Peyer's patch (tissue), 4 donors: ENCODE measurements at places on chromosomes 2 and 18. TPM values are rescaled to one million over a fixed set of nuclear protein-coding genes. Genes with fewer than 3 reads are reported as not detected.
A peak's percentile ranks its signal among the peaks of the same experiment; 100 is the strongest.

- H3K36me3 ChIP-seq, result no peaks in the 10 kb centered on the region
- no peaks in the 10 kb centered on the region for H3K4me1 ChIP-seq
- H3K27ac ChIP-seq, result no peak overlapping the region
- H3K27me3 ChIP-seq, result no peaks in the 10 kb centered on the region
- DNase-seq, result no peak
Measured at GRCh38 chr18:41073372-41073954, 881.6 kb upstream of the PIK3C3 start.

DNA sequence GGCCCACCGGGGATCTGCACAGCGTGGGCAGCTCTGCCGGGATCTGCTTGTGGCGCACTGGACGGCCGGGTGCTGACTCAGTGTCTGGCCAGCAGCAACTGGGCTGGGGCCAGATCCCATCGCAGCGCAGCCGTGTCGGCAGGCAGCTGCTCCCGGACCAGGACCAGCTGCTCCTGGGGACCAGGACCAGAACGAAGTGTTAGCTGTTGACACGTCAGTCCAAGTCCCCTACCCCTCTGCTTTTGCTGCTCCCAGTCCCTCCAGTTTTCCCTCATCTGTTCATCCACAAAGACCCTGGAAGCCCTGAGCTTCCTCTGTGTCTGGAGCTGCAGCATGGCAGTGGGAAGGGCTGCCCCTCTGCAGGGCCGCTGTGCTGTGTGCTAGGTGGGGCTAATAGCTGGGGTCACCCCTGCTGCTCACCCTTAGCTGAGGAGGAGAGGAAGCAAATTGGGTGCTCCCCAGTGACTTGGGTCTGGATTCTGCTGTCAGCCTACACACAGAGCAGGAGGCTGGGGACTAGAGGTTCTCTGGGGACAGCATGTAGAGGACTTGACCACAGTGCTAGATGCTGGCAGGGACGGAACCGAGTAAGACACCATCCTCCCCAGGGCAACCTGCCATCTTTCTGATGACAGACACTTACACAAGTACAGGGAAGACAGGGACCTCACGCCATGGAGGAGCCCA is 16.9 kb upstream of the KIF1A start:
- no peaks in the 10 kb centered on the region for H3K36me3 ChIP-seq
- peaks cover 2% of the 10 kb centered on the region for H3K4me1 ChIP-seq
- H3K27ac ChIP-seq, result no peak overlapping the region
- no peaks in the 10 kb centered on the region for H3K27me3 ChIP-seq
- H3K4me3 ChIP-seq, result no peak overlapping the region

- no peak overlapping the region for H3K27ac ChIP-seq
- no peak overlapping the region for H3K4me3 ChIP-seq
- no peaks in the 10 kb centered on the region for H3K36me3 ChIP-seq
- no peaks in the 10 kb centered on the region for H3K4me1 ChIP-seq
Measured at GRCh38 chr18:10928772-10929373, 220.5 kb downstream of the PIEZO2 start.

- no peak overlapping the region for H3K27ac ChIP-seq
- no peak for DNase-seq
- no peaks in the 10 kb centered on the region for H3K27me3 ChIP-seq
- no peaks in the 10 kb centered on the region for H3K4me1 ChIP-seq
Measured at GRCh38 chr18:37487400-37487867, 78.2 kb downstream of the CELF4 start.

- H3K4me3 ChIP-seq, result no peak overlapping the region
- H3K4me1 ChIP-seq, result no peaks in the 10 kb centered on the region
- DNase-seq, result no peak
- H3K27ac ChIP-seq, result no peak overlapping the region
Measured at GRCh38 chr2:238710787-238711186, 137.1 kb upstream of the TWIST2 start.

MGAT4A gene
- 223 TPM for total RNA-seq

GRCh38 chr2:237727363-237727762 is 71.2 kb upstream of the RBM44 start:
- no peak overlapping the region for H3K4me3 ChIP-seq
- peak overlapping the region; percentile 50 for H3K27ac ChIP-seq
- peak; percentile 54 for DNase-seq
- H3K27me3 ChIP-seq, result no peaks in the 10 kb centered on the region
- H3K36me3 ChIP-seq, result no peaks in the 10 kb centered on the region

DNA sequence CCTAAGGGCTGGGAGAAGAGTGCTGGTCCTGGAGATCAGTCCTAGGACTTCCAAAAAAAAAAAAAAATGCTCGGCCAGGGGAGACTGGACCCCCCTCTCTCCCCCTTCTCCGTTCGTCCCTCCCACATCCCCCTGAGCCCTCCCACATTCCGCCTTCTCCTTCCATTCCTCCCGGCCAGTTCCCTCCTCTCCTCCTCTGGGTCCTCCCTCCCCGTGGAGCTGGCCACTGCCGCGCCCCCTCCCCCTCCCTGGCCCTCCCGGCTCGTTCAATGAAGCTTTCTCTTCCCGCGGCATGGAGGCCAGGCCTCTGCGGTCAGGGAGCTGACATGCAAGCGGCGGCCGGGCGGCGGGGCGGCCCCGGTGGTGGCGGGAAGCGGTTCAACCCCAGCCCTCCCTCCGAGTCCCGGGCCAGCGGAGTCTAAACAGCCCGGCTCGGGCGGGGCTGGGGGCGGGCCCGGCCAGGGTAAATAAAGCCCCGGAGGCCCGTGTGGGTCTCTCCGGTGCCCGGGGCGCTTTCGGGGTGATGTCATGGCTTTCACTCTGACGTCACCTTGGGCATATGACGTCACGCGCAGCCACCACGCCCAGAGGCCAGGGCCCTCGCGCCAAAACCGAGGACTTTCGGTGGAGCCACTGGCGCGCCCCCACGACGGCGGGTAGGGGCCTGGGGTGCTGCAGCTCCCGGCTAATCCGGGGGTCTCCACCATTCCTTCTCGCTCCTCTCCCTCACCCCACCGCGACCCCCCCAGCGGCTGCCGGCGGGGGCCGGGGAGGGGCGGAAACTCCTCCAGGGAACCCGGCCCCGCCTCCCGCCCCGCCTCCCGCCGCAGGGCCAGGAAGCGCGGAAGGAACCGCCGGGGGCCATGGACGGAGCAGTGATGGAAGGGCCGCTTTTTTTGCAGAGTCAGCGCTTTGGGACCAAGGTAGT is at the start of the genes DOK1 and LOXL3:
Gene DOK1, plus strand, starts transcription at position 829 of the 928 bp plus-strand sequence. Its CDS starts 35 bp downstream, at position 864.
Gene LOXL3, minus strand, starts transcription at position 51 of the 928 bp plus-strand sequence. CDS start 1,308 bp downstream, outside the sequence.
- H3K27me3 ChIP-seq, result no peaks in the 10 kb centered on the region
- DNase-seq, result peak; percentile 91
- no peaks in the 10 kb centered on the region for H3K36me3 ChIP-seq
- H3K4me1 ChIP-seq, result peaks cover 9% of the 10 kb centered on the region

DNA sequence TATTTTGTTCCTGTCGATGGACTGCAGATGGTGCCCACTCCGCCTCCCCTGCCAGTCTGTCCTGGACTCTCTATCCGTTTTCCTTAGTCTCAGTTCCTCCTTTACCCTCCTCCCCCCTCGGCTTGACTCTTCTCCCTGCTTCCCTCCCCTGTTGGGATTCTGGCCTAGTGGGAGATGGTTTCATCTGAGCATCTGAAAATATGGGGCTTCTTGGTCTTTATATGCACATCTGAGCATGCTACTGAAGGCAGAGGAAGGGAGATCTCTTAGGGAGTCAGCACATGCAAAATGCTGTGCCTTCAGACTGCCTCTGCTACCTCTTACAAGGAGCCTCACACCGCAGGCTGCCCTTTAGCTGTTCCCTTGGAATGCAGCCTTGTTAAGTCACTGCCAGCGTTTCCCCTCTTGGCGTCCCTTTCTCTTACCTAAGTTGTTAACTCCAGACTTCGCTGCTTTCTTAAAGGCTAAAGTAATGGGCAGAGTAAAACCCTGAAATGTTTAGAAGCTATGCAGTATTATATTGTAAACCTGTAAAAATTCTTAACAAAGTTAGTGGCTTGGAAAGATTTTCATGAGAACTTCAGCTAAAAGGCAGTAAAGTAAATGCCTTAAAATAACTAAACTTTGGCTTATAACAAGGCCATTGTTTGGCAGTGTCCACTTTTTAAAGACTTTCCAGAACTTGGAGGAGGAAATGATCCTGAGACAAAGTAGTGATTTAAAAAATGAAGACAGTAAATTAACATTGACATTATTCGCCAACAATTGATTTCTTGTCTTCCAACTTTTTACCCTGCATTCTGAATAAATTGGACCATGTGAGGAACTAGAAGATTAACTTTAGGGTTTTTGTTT is 49.8 kb downstream of the LDLRAD4 start:
- H3K36me3 ChIP-seq, result no peaks in the 10 kb centered on the region
- H3K27ac ChIP-seq, result peak overlapping the region; percentile 25
- DNase-seq, result no peak
- H3K27me3 ChIP-seq, result no peaks in the 10 kb centered on the region

DNA sequence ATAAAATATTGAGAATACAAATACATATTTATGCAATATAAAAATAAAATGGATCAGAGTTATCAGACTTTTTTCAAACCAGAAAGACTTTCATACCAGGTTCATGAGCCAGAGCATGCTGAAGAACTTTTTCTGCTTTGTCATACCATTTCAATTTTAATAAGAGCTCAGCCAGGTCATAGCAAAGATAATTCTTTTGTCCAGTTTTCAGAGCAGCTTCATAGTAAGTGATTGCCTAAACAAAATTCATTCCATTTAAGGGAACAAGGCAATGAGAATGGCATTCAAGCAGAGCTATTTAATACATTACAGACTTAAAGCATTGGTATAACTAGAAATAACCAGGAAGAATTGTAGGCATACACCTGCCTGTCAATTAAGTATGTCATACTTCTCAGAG is 42.3 kb downstream of the TTC21B start:
- no peak overlapping the region for H3K4me3 ChIP-seq
- H3K27me3 ChIP-seq, result no peaks in the 10 kb centered on the region
- H3K36me3 ChIP-seq, result peaks cover 31% of the 10 kb centered on the region
- no peak overlapping the region for H3K27ac ChIP-seq

DNA sequence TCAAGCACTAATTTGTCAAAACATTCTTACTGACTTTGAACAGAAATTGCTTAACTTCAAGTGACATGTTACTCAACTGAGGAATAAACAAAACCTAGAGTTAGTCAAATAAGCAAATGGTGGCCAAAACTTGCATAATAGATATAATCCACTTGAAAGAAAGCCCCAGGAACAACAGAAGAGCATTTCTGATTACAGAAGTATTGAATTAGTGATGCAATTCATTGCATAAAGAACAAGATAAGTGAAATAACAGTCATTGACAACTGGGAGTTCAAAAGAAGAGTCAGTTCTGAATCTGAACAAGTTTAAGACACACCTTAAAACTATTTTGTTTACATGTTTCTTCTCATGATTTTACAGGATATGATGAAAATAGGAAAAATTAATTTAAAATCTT is 30.8 kb downstream of the COBLL1 start:
- no peak for DNase-seq
- no peak overlapping the region for H3K27ac ChIP-seq
- no peaks in the 10 kb centered on the region for H3K36me3 ChIP-seq

GRCh38 chr18:3605954-3606443 is 156.0 kb downstream of the TGIF1 start:
- no peaks in the 10 kb centered on the region for H3K36me3 ChIP-seq
- peak overlapping the region; percentile 34 for H3K4me3 ChIP-seq
- DNase-seq, result peak; percentile 67
- no peaks in the 10 kb centered on the region for H3K27me3 ChIP-seq
- H3K4me1 ChIP-seq, result peaks cover 19% of the 10 kb centered on the region

UGT1A7 gene
- total RNA-seq, result 8.3 TPM

DNA sequence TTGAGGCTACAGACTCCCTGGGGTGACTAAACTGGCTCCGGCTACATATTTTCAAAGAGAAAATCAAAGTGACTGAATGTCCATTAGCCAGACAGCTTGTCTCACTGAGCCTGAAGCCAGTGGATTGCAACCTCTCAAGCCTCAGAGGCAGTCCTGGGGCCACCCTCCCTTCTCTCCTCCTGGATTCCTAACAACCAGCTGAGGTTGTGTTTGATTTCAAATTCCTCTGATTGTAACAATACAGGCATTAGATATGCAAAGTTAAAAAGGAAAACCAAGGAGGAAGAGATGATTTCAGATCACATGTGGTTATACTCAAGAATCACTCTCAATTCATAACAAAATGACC is 101.0 kb upstream of the LMAN1 start:
- no peak overlapping the region for H3K4me3 ChIP-seq
- no peaks in the 10 kb centered on the region for H3K27me3 ChIP-seq
- no peaks in the 10 kb centered on the region for H3K4me1 ChIP-seq
- no peaks in the 10 kb centered on the region for H3K36me3 ChIP-seq
- DNase-seq, result no peak

GRCh38 chr2:33313039-33313438 is 163.4 kb upstream of the RASGRP3 start:
- H3K27ac ChIP-seq, result no peak overlapping the region
- H3K4me3 ChIP-seq, result no peak overlapping the region
- H3K4me1 ChIP-seq, result no peaks in the 10 kb centered on the region
- H3K27me3 ChIP-seq, result no peaks in the 10 kb centered on the region

DNA sequence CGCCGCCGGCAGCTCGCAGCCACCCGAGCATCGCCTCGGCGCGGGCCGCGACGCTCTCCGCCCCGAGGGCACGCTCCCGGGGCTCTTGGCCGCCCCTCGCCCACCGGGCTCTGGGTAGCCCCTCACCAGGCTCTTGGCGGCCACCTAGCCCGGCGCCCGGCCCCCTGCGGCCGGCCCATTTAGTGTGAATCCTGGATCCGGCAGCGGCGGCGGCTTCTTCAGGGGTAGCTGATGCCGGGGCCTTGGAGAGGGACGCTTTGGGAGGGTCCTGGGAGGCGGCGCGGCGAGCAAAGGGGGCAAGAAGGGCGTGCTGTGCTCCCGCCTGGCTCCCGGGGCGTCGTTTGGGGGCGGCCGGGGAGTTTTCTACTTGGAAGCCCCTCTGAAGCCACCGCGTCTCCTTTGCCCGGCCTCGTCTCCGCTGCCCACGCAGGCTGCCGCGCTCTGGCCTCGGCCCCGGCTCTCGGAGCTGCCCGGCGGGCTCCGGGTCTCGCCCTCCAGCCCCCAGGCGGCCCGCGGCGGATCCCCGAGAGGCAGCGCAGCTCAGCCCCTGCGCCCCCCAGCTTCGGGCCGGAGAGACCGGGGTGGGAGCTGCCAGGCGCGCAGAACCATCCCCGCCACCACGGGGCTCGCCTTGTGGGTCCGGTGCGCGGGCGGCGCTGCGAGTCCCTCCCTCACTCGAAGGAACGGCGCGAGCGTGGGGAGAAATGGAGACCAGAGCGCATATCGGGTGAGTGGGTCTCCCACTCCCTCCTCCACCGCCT is 509 bp downstream of the PIEZO2 start:
- no peak overlapping the region for H3K27ac ChIP-seq
- DNase-seq, result no peak
- no peaks in the 10 kb centered on the region for H3K4me1 ChIP-seq
- H3K36me3 ChIP-seq, result no peaks in the 10 kb centered on the region
- no peaks in the 10 kb centered on the region for H3K27me3 ChIP-seq

SH3RF3 gene
- total RNA-seq, result 4.6 TPM

GRCh38 chr2:16161768-16162490 is 221.6 kb downstream of the MYCN start:
- H3K4me3 ChIP-seq, result no peak overlapping the region
- H3K27me3 ChIP-seq, result no peaks in the 10 kb centered on the region
- H3K36me3 ChIP-seq, result no peaks in the 10 kb centered on the region
- no peak for DNase-seq
- H3K27ac ChIP-seq, result no peak overlapping the region

- H3K36me3 ChIP-seq, result no peaks in the 10 kb centered on the region
- DNase-seq, result no peak
- no peaks in the 10 kb centered on the region for H3K27me3 ChIP-seq
- no peaks in the 10 kb centered on the region for H3K4me1 ChIP-seq
- no peak overlapping the region for H3K4me3 ChIP-seq
Measured at GRCh38 chr2:191049728-191050639, 36.0 kb upstream of the STAT1 start.
